Astrocyte (in vitro differentiated cells and primary cell): ENCODE measurements at places on chromosomes 1 and 21. TPM values are rescaled to one million over a fixed set of nuclear protein-coding genes. Genes with fewer than 3 reads are reported as not detected.

GRCh38 chr1:99758073-99758511 lies 8.3 kb downstream of the FRRS1 start:
- DNase-seq = no peak

DNA sequence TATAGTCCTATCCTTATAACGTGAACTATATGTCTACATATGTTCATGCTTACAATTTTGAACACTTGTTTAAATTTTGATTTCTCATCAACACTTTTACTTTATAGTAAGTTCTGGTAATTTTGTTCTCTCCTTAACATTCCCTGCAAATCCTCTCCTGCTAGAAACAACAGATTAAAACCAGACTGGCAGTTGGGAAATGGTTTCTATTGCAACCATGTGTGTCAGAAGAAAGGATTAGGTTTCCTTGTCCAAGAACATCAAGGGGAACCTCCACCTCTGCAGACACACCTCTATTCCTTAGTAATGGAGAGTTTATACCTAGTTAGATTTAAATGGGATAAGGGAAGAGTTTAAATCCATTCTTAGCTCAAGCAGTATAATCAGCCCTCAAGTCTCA lies 3.3 kb upstream of the WARS2 start:
- DNase-seq = no peak

GRCh38 chr1:79811173-79811572 lies 804.6 kb upstream of the ADGRL4 start:
- peak; percentile 93 for DNase-seq

DNA sequence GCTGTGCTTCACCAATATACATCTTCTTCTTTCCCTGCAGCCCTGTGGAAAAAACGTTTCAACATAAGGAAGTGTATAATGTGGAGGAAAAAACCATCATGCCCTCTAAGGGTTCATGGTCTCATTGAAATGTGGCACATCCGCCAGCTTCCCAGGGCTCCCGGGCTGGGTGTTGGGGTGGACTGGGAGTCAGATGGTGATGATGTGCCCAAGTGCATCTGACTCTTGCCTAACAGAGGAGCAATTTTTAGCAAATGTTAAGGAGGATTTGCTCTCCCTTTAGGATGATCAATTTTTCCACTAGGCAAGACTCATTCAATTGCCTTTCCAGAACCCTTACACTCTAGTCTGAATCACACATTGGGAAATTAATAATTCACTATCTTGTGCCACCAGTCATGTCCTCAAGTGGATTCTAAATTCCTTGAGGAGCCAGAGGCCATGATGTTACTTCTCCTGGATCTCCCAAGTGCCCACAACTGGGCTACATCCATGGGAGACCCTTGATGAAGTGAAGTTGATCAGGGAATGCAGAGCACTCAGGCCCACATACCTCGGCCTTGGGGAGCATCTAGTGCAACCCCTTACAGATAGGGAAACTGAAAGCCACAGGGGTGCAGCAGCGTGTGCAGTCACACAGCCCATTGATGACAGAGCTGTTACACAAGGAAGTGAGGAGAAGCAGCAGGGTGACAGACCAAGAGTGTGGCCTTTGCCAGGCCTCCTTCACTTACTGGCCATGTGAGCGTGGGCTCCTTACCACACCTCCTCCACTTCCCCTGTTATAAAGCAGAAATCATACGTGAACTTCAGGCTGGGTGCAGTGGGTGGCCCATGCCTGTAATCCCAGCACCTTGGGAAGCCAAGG lies 100.0 kb upstream of the SLC44A3 start:
- DNase-seq = no peak

DNA sequence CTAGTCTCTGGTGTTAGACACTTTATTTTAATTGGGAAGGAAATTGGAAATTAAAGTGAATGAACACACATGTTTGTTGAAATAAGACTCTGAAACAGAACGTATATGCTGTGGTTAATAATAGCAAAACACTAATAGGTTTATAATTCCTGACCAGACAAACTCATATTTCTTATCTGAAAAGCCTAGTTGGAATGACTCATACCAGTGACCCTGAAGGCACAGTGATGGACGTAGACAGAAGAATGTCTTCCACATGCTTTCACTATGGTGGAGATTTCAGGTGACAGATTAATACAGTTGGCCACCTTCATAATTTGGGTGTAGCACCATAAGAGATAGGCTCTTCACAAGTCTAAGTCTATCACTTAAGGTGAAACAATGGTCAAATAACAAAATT lies 83.0 kb upstream of the COL11A1 start:
- peak; percentile 31 for DNase-seq

DNA sequence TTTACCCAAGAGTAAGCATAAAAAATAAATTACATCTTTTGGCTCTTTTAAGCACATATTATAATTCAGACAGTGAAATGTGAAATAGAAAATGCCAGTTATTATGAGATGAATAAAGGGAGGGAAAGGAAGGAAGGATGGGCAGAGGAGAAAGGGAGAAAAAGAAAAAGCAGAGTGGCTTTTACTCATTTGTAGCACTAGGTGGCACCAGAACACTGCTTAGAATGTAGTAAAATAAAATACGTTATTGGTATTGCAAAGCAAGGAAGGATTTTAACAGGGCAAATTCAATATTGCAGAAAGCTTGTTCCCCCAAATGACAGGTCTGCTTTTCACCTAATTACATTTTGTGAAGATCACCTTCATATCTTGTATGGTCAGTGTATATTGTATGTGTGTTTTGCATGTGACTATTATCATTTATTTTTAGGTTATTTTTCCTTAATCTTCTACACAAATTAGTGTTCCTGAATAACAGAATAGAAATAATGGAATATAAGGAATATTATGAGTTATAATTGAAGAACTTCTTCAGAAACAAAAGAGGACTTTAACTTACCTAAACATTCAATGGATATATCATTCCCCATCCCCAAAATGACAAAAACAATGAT lies 9.1 kb upstream of the PCNX2 start:
- no peak for DNase-seq

DNA sequence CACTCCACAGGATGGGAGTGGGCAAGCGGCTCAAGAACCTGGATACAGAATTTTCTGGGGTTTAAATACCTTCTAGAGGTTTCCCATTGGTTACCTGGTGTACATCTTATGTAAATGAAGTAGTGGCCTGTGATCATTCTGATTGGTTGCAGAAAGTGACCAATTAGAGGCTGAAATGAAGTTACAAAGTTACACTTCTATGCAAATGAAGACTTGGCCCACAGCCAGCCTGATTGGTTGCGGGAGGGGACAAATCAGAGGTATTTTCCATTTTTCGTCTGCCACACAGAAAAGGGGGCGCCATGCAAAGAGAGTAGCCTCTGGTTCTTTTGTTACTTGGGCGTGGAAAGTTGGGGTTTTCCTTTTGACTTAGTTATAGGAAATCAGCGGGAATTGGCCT lies 8.9 kb downstream of the KCNAB2 start:
- DNase-seq = no peak

DNA sequence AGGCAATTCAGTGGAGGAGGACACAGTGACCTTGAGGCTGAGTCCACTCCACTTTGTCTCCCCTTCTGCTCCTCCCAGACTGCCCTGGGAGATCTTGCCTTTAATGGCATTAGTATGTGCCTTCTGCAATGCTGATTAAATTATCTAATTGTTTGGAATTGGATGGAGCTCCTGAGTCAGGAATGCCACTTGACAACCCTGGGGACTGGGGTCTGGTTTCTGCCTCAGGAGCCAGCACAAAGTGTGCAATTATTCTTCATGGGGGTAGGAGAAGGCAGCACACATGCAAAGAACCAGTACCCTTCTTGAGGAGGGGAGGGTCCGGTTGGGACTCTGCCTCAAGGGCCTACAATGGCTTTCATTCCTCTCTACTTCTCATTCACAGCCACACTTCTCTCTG lies 11.9 kb upstream of the PLXNA2 start:
- no peak for DNase-seq

Gene TAS1R3
- total RNA-seq = 0.41 and 0.50 TPM in 2 replicates

GRCh38 chr1:21903638-21904453 lies 33.3 kb downstream of the HSPG2 start:
- DNase-seq = no peak

Gene LGR6
- total RNA-seq = 0.27 and 0.48 TPM in 2 replicates

Gene LIPI
- not detected in 2 replicates for total RNA-seq

DNA sequence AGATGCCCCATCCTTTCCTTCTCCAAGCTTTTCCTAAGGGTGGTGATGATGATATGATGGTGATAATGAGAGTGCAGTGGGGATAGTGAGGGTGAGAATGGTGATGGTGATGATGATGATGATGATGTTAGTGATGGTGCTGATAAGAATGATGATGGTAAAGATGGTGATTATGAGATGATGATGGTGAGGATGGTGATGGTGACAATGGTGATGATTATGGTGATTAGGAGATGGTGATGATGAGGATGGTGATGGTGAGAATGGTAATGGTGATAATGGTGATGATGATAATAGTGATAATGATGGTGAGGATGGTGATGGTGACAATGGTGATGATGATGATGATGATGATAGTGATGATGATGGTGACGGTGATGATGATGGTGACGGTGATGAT lies 4.0 kb downstream of the BSND start:
- DNase-seq = no peak

Gene DSCAM
- 0.17 and 0.18 TPM in 2 replicates for total RNA-seq

DNA sequence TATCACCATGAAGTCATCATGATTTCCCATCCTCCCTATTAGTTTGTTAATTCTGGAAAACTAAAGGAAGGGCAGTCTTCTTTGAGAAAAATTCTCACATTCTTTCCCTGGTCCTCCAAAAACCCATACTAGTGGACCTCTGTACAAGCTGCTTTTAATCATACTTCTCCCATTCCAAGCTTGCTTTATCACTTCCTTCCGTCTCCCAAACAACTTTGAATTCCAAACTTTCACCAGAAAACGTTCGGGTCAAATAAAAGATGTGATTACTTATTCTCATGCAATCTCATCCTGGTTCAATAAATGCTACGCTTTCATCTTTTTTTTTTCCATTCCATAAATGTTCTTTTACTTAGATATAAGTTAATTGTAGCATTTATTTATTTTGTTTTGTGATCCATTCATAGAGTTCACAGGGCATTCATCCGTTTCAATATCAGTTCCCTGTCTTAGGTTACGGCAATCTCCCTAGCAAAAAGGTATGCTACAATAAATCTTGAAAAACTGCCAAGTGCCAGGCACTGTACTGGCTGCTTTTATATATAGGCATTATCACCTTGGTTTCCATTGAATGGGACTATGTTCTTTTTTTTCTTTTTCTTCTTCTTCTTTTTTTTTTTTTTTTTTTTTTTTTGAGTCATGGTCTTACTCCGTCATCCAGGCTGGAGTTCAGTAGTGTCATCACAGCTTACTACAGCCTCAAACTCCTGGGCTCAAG lies 100.2 kb upstream of the GREM2 start:
- peak; percentile 44 for DNase-seq

Gene TRIM17
- total RNA-seq = 0.82 and 1.5 TPM in 2 replicates

Gene F5
- 0.10 and 0.18 TPM in 2 replicates for total RNA-seq

GRCh38 chr1:27940297-27940696 lies 5.5 kb downstream of the SMPDL3B start:
- no peak for DNase-seq

Gene LTN1
- 28.9 and 31.1 TPM in 2 replicates for total RNA-seq

Gene APCS
- not detected in 2 replicates for total RNA-seq

Gene TNNT2
- total RNA-seq = 2.2 and 6.1 TPM in 2 replicates

DNA sequence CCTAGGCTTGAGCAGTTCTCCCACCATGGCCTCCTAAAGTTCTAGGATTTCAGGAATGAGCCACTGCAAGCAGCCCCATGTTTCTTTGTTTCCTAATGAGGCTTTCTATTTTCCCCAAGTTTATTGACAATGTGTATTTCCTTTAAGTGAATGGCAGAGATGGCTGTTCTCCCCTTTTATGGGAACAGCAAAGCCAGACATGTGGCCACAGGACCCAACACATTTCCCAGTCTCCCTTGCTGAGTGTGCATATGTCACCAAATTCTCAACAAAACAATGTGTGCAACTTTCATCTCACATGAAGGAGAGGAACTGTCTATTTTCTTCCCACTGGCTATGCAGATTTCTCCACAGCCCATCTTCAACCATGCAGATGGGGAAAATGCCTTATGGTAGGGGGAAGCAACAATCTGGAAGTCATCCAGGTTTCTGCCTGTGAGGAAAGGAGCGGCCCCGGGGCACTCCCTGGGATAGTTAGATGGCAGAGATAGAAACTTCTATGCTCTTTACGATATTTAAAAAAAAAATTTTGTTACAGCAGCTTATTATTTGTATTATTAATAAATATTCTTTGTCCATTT lies 28.6 kb upstream of the MAP10 start:
- DNase-seq = no peak

GRCh38 chr21:36994501-36995158 lies 11.9 kb upstream of the RIPPLY3 start:
- DNase-seq = peak; percentile 15

- no peak for DNase-seq
Observed at GRCh38 chr1:204858363-204858821, 12.3 kb upstream of the NFASC start.

Gene CCDC27
- not detected in 2 replicates for total RNA-seq

GRCh38 chr1:76669624-76670315 lies 197.5 kb upstream of the ST6GALNAC5 start:
- no peak for DNase-seq

Gene TTC39A
- 0.67 and 1.4 TPM in 2 replicates for total RNA-seq

Gene RAB42
- 1.2 and 2.1 TPM in 2 replicates for total RNA-seq

Gene PLEKHA6
- 1.5 and 2.7 TPM in 2 replicates for total RNA-seq

Gene S100A7
- total RNA-seq = not detected in 2 replicates

- no peak for DNase-seq
Observed at GRCh38 chr21:31961704-31962103, 88.9 kb downstream of the HUNK start.

DNA sequence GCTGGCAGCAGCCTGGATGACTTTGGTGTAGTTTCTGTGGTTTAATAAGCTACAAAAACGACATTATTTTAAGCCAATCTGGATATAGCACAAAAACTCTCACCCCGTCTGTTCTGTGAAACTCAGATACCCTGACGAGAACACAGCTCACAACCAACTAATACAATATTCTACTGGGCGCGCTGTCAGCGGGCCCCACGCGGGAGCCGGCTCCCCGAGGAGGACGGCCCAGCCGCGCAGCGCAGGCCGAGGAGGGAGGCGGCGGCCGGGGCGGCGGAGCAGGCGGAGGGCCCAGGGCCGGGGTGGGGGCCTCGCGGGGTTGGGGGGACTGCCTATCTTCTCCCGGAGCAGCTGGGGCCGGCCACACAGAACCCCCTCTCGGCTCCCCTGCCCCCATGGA lies 87.2 kb upstream of the POU3F1 start:
- no peak for DNase-seq
